ENCODE measurements at places on chromosomes 3 and 15.

GRCh38 chr3:83002869-83003445, 1241.5 kb upstream of the GBE1 start:
- peak; percentile 66 for DNase-seq

DNA sequence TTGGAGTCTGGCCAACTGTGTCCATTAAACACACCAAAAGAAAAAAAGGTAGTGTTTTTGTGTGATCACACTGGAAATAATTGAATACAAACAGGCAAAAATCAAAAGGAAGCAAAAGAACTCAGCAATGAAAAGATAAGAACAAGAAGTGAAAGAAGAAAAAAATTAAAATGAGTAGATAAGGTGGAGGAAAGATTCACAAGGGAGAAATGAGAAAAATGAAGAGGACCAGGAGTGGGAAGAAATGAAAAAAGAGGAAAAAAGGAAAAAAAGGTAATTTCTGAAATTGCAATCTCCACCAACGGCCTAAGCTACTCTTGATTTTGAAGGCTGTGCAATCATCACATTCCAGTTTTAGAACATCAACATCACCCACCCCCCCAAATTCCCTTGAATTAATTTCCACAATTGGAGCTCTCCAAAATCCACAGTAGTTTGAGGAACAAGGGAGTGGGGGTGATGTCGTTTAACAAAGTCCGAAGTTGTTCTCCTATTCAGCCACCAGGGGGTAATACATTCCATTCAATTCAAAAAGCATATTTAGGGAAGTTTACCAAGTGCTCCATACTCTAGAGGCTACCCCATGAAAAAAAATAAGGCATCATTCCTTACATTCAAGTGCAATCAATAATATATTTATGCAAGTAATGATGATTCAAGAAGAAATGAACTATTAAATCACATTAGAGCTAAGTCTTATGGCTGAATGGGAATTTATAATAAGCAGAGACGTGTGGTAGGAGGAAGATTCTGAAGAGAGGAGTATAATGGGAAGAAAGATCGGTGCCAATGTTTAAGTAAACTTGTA, 37.4 kb downstream of the ZNF860 start:
- DNase-seq = no peak

GRCh38 chr15:89301304-89302089, 33.1 kb downstream of the POLG start:
- no peak for DNase-seq

- no peak for DNase-seq
Observed at GRCh38 chr3:58800032-58800431, 133.5 kb upstream of the FAM3D start.

- no peak for DNase-seq
Observed at GRCh38 chr15:84893607-84894006, 9.1 kb downstream of the SLC28A1 start.

GRCh38 chr3:60912142-60912541, 339.1 kb downstream of the FHIT start:
- DNase-seq = no peak

DNA sequence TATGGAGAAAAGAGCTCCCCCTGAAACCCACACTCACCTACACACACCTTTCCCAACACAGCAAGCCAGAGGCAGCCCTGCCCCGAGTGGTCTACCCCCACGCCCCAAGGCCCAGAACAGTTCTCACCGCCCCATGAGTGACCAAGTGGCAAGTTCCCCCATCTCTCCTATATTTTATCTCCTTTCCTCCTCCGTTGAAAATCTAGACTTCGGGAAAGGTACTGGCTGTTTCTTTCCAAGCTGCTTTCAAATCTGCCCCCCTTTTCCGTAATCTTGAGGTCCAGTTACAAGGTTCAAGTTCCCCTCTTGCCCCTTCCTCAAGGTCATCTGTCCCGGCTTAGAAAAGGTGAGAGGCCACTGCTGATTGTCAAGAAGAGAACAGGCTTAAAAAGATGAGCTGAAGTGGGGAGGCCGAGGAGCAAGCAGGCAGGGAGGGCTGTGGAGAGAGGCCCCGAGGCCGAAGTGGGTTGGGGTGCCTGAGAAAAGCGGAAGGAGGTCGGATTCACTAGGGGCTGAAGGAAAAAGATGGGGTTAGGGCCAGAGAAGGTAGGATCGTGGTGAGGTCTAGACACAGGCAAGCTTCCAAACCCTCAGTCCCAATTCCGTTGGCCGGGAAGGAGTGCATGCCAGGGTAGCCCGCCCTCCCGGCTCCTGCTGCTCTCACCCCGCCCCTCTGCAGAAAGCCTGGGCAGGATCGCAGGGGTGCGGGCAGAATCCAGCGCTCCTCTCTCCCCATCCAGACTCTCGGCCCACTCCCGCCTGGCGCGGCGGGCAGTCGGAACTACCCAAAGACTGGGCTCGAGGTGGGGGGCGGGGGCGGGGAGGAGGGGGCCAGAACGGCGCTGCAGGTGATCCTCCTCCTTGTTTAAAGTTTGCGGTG, 1.7 kb downstream of the SEMA5B start:
- DNase-seq = no peak

DNA sequence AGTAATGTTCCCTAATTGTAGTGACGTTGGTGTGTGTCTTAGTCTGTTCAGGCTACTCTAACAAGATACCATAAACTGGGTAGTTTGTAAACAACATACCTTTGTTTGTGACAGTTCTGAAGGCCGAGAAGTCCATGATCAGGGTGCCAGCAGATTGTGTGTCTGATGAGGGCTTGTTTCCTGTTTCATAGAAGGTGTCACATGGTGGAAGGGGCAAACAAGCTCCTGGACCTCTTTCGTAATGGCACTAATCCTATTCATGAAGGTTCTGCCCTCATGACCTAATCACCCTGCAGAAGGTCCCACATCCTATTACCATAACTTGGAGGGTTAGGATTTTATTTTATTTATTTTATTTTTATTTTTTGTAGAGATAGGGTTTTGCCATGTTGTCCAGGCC, 11.1 kb downstream of the ATXN7 start:
- DNase-seq = no peak

DNA sequence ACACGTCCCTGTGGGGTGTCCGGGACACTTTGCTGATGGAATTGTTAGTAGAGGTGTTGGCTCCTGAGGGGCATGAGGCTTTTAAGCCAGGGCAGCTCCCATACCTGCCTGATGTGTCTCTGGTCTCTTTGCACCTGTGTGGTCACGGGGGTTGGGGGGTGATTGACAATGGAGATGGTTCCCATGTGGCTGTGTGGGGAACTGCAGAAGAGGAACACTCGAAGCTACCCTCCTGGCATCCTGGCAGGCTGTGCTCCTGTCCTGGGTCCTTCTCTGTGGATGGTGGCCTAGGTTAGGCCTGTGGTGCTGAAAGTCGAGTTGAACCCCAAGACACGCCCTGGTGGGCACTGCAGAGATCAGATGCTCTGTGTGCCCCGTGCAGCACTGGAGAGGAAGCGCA, 73.4 kb downstream of the HMCES start:
- DNase-seq = no peak

GRCh38 chr15:56233549-56233948, 10.1 kb downstream of the RFX7 start:
- DNase-seq = no peak

GRCh38 chr3:68334367-68334986, 597.9 kb downstream of the TAFA4 start:
- DNase-seq = no peak

DNA sequence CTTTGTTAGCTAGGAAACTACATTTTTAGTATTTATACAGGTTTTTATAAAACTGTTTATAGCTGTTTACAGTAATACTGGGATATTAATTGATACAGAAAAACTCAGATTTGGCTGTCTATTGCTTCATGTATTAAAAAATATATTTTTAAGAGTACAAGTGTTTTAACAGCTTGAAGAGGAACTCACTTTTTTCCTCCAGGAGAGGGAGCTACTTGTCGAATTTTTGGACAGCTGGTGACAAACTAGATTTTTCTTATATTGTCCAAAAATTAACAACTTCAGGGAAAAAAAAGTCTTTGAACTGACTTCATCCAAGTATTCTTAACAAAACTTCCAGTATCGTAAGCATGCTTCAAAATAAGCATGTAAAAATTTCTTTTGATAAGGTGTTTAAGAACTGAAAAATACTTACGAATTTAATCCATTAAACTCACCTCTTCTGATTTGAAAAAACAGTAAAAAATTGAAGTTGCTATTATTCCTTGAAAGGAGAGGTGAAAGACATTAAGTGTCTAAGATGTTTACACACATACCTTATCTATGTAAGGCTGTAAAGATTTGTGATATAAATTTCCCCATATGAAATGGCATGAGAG, 4.0 kb downstream of the DIPK2A start:
- peak; percentile 26 for DNase-seq
